Kidney capillary endothelial cell (primary cell): ENCODE measurements at places on chromosomes 1 and 21.

DNA sequence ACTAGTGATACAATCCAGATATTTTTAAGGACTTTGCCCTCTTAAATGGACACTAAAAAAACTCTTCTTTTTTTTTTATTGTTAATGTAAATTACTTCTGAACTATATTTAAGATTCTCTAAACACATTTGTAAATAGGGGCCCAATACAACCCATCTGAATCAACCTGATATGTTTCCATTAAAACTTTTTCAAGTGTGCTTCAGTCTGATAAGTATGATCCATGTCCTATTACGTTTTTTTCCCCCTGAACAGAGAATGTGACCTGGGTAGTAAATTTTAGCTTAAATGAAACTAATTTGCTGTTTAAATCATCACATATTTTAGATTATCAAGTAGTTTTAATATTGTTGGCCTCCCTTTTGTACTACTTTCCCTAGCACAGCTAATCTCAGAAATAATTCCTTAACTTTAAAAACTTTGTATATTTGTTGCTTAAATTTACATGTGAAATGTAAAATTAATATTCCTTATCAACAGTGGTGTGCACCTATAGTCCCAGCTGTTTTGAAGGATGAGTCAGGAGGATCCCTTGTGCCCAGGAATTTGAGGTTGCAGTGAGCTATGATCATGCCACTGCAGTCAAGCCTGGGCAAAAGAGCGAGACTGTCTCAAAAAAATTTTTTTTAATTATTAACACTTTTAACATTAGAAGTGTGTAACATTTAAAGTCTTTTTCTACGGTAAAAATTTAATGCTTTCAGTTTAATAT, 3.0 kb upstream of the PKN2 start:
- DNase-seq: no peak

DNA sequence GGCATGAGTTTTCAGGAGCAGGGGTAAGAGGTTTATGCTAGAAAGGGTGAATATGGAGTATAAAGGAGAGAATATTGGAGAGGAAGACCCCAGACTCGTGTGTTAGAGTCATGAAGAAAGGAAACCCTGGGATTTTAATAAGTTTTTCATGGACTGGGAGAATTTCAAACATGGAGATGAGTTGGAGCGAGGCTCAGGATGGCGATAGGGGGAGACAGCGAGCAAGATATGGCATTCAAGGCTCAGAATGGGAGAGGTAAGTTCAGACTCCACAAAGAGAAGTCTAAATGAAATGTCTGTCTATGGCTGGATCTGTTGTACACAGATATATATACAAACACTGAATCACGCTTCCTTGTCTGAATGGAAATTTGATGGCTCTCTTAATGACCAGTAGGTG, 92.5 kb downstream of the LRRC40 start:
- DNase-seq: no peak

DNA sequence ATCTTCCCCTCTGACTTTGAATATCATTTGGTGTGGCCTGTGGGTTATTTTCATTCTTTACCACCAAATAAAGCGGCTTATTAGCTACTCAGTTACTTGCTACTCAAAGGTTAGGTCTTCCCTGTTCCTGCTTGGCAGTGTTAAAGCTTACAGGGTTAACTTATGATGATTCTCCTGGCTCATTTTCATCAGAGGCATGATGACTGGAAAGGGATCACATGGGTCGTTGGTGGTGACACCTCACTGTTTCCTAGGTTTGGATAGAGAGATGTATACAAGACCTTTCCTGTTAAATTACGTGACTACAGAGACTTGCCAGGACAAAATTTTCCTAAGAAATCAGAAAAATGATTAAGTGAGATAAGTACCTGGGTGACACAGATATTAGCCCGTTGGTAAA, 27.4 kb downstream of the MRPS6 start:
- no peak for DNase-seq

- peak; percentile 55 for DNase-seq
Observed at GRCh38 chr1:110155878-110156522, 5.7 kb downstream of the SLC6A17 start.

DNA sequence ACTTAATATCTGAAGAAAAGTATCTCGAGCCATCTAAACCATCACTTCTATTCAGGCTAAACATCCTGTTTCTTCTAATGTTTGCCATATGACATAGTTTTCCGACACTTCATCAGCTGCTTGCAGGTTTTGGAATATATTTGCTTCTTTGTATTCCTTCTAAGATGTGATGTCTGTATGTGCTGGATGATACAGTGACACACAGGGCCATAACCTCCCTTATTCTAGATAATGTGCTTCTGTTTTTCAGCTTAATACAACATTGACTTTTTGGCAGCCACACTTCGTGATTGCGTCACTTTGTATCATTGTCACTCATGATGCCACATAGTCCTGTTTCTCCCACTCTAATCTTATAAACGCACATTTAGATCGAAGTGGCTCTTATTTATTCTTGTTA, 156.3 kb downstream of the CRB1 start:
- DNase-seq: no peak

DNA sequence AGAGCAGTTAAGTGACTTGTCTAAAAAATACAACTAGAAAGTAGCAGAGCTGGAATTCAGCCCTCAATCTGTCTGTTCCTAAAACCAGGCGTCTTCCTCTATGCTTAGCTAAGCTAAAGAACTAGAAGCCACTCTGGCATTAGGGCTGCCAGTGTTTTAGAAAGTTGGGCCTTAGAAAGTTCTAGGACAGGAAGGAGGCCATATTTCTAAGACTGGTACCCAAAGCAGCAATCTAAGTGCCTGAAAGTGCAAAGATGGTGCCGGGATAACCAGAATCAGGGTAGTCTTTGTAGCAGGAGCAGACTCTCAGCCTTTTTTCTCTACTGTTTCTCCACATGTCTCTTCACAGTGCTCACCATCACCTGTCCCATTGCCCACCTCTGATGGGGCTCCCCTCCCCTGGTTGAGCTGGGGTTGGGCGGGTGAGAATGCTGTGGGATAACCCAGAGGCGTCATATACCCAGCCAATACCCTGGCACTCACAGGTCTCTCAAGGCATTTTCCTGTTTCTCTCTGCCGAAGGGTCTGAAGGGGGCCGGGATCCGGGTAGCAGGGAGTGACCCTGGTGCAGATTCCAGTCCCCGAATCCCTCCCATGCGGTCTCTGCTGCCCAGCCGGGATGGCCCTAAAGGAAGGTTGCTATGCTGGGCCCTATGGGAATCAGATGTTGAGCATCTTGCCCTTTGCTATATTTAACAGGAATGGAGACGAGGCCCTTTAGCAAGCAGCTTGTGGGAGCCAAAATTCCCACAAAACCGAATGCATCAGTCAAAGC, 1.1 kb upstream of the RCSD1 start:
- no peak for DNase-seq

DNA sequence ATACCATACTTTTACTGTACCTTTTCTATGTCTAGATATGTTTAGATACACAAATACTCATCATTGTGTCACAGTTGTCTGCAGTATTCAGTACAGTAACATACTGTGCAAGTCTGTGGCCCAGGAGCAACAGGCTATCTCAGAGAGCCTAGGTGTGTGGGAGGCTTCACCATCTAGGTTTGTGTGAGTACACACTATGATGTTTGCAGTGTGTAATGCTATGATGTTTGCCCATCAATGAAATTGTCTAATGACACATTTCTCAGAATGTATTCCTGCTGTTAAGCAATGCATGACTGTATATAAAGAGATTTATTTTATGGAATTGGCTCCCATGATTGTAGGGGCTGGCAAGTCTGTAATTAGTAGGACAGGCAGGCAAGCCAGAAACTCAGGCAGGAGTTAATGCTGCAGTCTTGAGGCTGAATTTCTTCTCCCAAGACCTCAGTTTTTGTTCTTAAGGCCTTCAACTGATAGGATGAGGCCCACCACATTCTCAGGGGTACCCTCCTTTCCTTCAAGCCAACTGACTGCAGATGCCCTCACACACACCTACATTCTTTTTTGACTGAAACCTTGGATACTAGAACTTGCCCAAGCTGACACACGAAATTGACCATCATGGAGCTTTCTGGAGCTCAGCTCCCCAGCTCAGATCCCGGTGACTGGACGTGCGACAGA, 7.7 kb upstream of the AGTRAP start:
- no peak for DNase-seq

DNA sequence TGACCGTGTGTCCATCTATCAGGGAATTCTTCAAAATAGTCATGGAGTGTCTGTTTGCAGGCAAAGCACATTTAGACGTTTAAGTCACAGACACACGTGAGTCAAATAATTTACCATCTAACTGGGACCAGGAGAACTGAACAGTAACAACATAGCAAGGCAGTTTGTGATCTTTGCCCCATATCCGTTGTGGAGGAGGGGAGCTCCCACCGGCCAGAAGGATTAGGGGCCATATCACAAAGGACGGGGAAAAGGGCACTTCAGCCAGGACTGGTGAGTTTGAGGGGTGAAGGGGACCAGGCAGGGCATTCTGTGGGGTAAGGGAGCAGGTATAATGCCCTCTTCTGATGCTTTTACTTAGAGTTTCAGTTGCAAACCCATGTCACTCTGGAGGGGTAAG, 22.9 kb downstream of the ELAPOR1 start:
- DNase-seq: no peak

DNA sequence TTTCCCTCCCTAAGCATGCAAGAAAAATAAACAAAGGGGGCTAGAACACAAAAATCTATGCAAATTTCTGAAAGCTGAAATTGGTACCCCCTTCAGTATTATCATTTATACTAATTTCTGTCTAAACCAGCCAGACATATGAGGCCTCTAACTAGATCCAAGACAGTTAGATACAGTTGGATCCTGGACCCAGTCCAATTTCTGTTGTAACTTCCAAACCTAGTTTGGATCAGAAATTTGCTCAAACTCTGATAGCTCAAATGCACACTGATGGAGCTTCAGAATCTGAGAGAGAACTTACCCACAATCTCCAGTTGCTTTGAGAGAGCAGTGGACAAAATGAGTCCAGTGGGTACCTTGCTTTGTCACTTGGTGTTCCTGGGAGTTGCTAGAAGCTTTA, 11.9 kb downstream of the CEP350 start:
- no peak for DNase-seq

DNA sequence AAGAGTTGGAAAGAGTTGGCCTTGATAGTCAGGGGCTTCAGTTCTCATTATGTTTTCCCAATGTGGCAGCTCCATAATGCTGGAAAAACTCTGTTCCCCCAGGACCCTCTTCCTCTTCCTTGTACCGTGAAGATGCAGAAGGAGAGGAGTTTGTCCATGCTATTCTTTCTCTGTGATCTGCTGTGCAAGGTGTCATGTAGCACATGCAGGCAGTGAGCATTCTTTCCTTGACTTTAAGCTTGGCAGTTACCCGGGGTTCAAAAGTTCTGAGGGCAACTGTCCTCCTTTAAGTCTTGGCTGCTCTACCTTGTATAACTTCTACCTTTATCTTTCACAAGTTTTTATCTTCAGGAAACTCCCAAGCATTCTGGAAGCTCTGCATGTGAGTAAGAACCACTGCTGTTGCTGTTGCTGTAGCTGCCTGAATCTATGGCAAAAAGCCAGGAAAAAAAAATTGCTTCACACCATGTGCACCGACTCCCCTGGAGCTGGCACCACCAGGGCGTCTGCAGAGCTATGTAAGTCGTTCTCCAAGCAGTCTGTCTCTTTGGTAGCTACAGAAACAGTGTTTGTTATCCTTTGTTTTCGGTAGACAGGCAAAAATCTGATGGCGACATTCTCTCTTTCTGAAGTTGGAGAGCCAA, 42.7 kb upstream of the SLC16A1 start:
- no peak for DNase-seq

GRCh38 chr1:39288735-39289465, 84.4 kb downstream of the MACF1 start:
- DNase-seq: no peak

- peak; percentile 27 for DNase-seq
Observed at GRCh38 chr1:25944986-25945385, 38.8 kb upstream of the STMN1 start.

DNA sequence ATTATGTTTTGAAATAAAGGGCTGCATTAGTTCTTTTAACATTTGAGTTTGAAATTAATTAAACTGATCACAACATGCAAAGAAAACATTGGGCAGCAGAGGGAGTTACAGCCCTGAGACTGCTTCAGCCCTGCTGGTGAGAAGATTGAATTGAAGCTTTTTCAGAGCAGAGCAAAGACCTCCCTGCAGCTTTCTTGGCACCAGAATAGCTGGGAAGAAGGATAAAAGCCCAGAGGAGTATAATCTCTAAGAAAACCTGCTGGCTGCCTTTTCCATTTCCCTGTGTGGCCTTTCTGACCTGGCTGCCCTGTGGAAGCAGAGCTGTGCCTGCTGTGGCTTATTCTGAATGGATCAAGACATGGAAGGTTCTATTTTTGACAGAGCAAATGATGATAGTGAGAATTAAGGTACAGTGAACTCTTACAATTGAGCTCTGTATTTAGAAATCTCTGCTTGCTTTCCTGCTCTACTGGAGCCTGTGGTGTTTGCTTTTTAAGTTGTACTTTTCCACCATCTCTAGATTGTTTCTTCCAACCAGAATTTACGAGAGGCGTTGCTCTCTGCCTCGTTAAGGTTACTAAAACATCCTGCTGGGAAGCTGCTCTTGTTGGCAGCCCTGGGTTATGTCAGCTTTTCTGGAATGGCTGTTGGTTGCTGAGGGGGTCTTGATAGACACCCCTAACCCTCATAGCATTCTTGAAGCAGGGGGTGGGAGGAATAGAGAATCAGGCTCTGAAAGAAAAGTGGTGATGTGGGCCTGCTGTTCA, 9.9 kb downstream of the SNRPE start:
- DNase-seq: peak; percentile 64

GRCh38 chr1:165890684-165891083, 63.3 kb downstream of the UCK2 start:
- DNase-seq: no peak

GRCh38 chr1:203296460-203297073, 8.8 kb upstream of the BTG2 start:
- DNase-seq: no peak

DNA sequence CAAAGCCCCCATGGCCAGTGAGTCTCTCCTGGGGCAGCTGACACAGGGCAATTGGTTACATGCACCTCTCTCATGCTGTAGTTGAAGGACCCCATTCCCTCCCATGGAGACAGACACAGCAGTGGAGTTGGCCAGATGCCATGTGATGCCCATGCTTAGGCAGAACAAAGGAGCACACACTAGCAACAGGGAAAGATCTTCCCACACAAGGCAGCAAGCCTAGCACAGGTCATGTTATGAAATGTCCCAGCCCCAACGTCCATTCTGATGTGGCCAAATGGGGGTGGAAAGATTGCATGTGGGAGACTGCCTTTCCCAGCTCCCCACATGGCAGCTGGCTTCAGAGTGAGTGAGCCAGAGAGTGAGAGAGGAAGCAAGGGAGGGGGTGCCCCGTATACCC, 34.5 kb downstream of the AADACL4 start:
- DNase-seq: no peak

DNA sequence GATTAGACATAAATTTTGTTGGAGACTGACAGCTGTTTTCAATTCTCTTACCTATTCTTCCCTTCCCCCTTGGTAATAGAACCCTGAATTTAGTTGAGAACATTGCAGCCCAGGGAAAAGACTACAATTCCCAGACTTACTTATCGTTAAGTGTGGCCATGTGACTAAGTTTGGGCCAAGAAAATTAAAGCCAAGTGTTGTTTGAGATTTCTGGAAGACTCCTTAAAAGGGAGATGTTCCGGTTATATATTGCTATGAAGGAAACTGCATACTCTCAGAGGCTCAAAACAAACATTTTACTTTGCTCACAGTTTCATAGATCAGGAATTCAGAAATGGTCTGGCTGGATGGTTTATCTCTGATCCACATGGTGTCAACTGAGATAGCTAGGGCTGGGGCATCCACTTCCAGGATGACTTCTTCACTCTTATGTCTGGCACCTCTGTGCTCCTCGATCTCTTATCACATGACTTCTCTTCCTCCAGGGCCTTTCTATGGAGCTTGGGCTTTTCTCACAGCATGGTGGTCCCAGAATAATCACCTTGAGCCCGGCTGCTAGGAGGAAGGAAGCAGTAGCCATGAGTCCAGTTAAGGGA, 22.4 kb upstream of the CD34 start:
- DNase-seq: no peak

GRCh38 chr1:211843018-211843417, 12.5 kb upstream of the LPGAT1 start:
- DNase-seq: no peak
